Motor neuron (in vitro differentiated cells): ENCODE measurements at places on chromosomes 7 and 10. TPM values are rescaled to one million over a fixed set of nuclear protein-coding genes. Genes with fewer than 3 reads are reported as not detected.

DNA sequence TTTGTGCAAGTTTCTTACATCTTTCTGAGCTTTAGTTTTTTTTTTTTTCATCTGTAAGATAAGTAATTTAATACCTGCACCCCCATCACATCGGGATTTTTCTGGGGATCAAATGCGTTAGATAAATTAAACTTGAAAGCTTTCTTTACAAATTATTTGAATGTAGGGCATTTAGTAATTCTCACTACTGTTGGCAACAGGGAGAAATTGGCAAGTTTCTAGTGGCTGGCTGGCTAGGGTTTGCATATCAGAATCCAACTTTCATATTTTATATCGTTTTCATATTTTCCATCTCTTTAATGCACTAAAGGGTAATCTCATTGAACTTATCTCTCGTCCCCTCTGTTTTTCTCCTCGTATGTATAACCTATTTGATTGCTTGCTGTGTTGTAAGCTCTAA is 412.9 kb downstream of the GALNT17 start:
- no peak for ATAC-seq

- no peak for ATAC-seq
Observed at GRCh38 chr7:81234896-81235295, 316.0 kb upstream of the SEMA3C start.

The CAMK2B gene
- total RNA-seq: 7.2 and 8.1 TPM in 2 replicates

- peak; percentile 88 for ATAC-seq
Observed at GRCh38 chr10:69629897-69630650, at the start of gene FAM241B. Gene FAM241B, plus strand, starts transcription at chr10:69630247. Its CDS starts 1,497 bp downstream, at chr10:69631744.

DNA sequence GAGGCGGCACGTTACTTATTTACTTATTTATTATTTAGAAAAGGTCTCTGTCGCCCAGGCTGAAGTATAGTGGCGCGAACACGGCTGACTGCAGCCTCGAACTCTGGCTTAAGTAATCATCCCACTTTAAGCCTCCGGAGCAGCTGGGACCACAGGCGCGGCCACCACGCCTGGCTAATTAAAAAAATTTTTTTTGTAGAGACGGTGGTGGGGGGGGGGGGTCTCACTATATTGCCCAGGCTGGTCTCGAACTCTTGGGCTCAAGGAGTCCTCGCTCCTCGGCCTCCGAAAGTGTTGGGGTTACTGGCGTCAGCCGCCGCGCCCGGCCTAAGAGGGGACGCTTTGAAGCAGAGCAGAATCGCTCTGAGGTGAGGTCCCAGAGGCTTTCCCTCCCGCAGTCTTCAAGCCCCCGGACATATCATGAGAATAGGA is 675 bp upstream of the FRAT2 start:
- no peak for ATAC-seq

The PNLIP gene
- total RNA-seq: not detected in 2 replicates

GRCh38 chr10:107022600-107023354 is 141.7 kb downstream of the SORCS1 start:
- peak; percentile 99 for ATAC-seq
